ENCODE measurements at places on chromosomes 5 and 9.

- no peak for DNase-seq
Observed at GRCh38 chr9:130949188-130950038, 10.4 kb upstream of the FIBCD1 start.

- DNase-seq: no peak
Observed at GRCh38 chr5:151592855-151593408, 1.8 kb upstream of the FAT2 start.

DNA sequence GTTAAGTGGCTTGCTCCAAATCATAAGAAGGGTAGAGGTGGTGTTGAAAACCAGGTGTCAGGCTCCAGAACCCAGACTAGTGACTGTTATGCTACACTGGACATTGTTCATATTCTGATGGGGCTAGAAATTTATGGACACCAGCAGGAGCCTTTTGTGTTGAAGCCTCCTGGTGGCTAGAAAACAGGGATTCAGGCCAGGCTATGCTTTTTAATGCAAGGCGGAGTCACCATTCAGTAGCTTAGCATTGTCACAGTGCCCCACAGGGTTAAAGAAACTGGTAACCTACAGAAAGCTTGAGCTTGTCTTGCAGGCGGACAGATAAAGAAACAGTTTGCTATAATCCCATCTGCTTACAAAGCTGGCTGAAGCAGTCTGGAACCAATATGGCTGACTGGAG lies 23.0 kb upstream of the GOLM1 start:
- DNase-seq: no peak

- DNase-seq: peak; percentile 6
Observed at GRCh38 chr9:104494808-104495207, 9.3 kb upstream of the OR13F1 start.

GRCh38 chr5:130231786-130232185 lies 327.5 kb downstream of the CHSY3 start:
- no peak for DNase-seq

DNA sequence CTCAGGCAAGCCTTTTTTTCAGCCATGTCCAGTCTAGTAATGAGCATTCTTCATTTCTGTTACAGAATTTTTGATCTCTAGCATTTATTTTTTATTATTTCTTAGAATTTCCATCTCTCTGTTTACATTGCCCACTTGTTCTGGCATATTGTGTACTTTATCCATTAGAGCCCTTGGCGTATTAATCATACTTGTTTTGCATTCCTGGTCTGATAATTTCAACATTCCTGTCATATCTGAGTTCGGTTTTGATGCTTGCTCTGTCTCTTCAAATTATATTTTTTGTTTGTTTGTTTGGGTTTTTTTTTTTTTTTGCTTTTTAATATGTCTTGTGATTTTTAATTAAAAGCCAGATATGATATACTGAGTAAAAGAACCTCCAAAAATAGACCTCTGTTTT lies 23.0 kb upstream of the JAK2 start:
- DNase-seq: no peak

DNA sequence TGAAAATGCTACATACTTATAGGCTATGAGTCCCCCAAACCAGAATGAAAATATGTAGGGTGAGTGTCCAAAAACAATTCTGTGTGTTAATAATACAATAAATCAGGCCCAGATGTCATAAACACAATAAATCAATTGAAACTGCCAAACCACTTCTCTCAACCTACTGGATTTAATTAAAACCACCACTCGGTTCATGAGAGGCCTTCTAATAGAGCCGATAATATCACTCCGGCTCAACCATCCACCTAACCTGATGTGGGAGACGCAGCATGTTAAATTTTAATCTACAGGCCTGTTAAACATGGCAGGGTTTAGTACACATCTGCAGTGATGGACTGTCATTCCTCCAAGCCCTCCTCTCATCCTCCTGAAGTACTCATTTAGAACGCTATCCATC lies 734.5 kb upstream of the ZNF608 start:
- no peak for DNase-seq

DNA sequence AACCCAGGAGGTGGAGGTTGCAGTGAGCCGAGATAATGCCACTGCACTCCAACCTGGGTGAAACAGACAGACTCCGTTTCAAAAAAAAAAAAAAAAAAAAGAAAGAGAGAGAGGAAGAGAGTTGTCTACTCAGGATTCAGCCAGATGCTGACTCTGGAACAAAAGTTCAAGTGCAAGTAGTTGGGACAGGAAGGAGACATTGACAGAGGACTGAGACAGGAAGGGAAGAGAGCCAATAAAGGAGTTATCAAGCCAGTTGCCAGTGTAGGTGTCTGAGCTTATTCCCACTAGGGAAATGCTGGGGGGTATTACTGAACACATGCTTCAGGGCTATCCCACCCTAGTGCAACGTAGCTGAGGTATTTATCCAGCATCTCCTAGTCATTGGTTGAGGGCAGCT lies 147.7 kb upstream of the SLC1A3 start:
- DNase-seq: no peak

GRCh38 chr5:132063090-132063911 lies 2.8 kb downstream of the IL3 start:
- no peak for DNase-seq

- DNase-seq: no peak
Observed at GRCh38 chr5:177098470-177099141, 11.9 kb downstream of the FGFR4 start.

GRCh38 chr9:117643288-117643654 lies 60.9 kb upstream of the TLR4 start:
- DNase-seq: no peak

DNA sequence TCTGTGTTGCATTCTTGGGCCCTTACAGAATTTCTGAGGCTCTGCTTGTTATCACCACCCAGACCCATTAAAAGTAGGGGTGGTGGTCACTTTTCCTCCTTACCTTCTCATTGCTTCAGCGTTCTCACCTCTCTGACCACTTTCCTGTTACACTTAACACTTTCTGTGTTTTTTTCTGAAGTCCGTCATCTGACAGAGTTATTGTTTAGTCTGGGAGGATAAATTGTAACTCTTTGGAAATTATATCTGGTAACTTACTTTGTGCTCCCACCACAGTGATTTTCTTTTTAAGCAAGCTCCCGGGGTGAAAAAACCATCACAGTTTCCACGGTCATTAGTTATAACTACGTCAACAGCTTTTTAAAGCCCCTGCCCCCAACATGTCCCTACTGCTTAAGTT lies 211.2 kb upstream of the OTULINL start:
- no peak for DNase-seq

DNA sequence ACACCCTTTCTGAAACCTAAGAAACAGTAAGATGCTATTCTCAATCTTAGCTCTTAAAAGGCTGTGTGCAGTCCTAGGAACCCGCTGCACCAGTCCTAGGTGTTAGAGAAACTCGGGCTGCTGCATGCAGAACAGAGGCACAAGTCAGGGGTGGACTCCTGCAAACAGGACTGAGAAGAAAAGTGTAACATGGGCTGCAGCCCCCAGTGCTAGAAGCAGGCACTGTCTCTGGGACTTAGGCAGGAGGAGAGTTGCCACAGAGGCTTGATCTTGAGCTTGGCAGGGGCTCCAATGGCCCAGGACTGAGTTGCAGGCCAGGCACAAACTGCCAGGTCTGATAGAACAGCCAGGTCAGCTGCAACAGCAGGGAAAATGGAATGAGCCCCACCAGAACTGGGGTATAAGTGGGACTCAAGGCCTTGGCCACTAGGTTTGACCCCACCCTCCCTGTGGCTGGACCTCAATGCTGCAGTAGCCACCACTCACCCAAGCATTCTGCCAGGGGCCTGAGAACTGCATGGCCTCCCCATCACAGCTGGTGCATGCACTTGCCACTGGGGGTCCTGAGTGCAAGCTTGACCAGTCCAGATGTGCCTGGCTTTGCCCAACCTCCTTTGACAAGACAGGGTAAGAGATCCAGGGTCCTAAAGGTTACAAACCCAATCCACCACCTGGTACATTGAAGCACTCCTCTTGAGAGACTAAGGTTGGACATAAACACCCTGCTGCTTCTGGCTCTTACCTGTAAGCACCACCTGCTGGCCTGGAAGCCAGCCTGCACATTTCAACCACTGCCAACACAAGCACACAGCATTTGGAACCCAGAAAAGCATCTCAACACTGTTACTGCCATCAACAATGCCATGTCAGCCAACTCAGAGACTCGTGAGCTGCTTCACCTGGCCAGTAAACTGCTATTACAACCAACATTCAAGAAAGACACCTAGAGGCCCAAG lies 103.3 kb downstream of the FBXL17 start:
- no peak for DNase-seq

DNA sequence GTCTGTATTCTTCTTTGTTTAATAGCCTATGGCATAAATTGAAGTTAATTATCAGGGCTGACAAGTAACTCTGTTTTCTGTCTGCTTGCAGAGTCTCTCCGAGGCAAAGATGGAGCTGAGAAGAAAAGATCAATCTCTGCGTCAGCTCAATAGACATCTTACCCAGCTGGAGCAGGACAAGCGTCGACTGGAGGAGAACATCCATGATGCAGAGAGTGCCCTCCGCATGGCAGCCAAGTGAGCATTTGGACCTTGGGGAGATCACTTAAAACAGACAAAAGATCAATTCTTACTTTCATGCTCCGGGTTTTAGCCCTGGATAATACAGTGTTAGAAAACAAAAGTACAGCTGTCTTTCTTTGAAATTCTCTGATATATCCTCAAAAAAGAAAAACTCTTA lies 293.8 kb downstream of the CCDC171 start:
- no peak for DNase-seq

DNA sequence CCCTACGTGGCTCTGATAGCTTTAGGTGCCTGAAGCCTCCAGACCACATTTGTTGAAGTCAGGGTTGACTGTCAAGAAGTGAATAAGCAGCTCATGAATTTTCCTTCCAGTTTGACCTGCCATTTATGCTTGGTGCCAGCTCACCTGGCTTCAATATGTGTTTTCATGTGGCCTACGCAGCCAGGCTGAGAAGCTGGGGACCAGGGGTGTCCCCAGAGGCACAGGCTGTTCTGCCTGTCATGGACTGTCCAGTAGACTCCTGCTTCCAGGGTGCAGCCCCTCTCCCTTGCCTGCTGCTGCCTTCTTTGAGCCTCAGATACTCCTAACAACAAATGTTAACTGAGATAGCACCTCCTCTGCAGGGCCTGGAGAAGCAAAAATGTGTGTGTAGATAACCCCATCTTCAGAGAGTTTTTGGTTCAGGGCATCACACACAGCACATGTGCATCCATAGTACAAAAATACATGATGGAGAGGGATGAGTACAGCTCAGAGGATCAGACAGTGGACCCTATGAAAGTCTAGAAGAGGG lies 5.8 kb downstream of the TNFAIP8 start:
- DNase-seq: no peak

GRCh38 chr9:92647671-92648473 lies 22.1 kb downstream of the IPPK start:
- no peak for DNase-seq

GRCh38 chr5:3590967-3591900 lies 4.4 kb upstream of the IRX1 start:
- no peak for DNase-seq

DNA sequence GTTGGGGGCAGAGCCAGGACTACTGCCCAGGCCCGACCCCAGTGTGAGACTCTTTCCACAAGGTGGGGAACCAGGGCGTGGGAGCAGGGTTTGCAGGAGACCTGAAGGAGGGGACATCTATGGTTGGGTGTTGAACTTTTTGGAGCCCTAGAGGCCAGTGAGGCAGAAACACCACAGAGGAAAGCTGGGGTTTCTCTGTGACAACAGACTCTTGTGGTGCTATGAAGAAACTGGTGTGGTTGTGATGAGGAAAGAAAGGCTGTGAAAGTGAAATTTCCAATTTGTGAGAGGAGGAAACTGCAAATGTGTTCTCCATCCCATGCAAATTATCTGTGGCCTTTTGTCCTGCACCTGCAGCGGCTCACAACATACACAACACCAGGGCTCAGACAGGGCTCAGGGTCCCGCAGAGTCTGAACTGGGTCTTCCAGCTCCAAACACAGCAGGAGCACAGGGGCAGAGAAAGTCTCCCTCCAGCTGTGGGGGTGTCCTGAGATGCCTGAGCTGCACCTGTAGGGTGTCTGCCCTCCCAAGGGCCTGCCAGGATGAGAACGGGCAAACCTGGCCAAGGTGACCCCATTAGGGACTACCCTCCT lies 51.4 kb upstream of the GRHPR start:
- no peak for DNase-seq

All from NCI-H2171 (cell line).